ENCODE measurements at places on chromosomes 11 and 22.
A peak's percentile ranks its signal among the peaks of the same experiment; 100 is the strongest.

- no peak for DNase-seq
These were observed 598.6 kb downstream of the BUD13 start for GRCh38 chr11:116173941-116174911.

DNA sequence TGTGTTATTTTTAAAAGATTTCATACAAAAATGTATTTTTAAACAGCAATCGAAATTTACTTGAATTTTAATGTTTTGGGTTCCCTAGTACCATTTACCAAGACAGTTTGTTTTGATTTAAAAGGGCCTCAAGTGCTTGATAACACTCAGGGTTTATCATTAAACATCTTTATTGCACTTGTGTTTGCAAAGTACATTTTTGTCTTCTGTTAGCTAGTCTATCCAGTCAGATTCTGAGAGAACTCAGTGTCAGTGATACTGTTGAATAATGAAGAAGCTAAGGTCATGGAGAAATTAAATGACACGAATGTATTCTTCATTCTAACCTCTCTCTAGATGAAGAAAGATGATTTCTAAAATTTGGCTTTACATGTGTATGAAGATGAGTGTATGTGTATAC lies 12.7 kb upstream of the SESN3 start:
- DNase-seq: no peak

- DNase-seq: peak; percentile 20
These were observed 174.5 kb upstream of the NTM start for GRCh38 chr11:131195661-131196517.

- peak; percentile 17 for DNase-seq
These were observed 909 bp upstream of the ZNRD2 start for GRCh38 chr11:65569164-65569972.

- DNase-seq: peak; percentile 13
These were observed 232.6 kb downstream of the CASP12 start for GRCh38 chr11:104665641-104666040.

GRCh38 chr22:28999510-28999909 lies 62.1 kb downstream of the C22orf31 start:
- DNase-seq: no peak

GRCh38 chr11:134373591-134374052 lies 38.4 kb downstream of the B3GAT1 start:
- no peak for DNase-seq

- DNase-seq: peak; percentile 85
These were observed 4.8 kb downstream of the SDF2L1 start for GRCh38 chr22:21646608-21647590.

GRCh38 chr11:94150704-94151685 lies 22.4 kb downstream of the PANX1 start:
- DNase-seq: peak; percentile 33

DNA sequence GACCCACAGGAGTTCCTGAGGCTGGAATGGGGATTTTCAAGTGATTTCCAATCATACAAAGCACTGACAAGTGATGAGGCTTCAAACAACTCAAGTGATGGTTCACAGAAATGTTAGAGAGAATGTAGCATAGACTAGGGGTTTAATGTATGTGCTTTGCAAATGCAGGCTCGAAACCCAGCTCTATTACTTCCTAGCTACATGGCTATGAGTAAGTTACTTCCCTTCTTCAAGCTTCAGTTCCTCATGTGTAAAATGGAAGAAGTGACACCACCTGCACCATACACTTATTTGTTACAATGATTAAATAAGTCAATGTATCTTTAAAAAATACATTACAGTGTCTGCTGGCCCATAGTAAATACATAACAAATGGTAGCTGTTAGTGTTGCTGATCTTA lies 139.8 kb downstream of the CCDC81 start:
- DNase-seq: no peak

- no peak for DNase-seq
These were observed 123.9 kb downstream of the VPREB1 start for GRCh38 chr22:22368516-22368915.

- DNase-seq: no peak
These were observed 92.8 kb downstream of the TEAD1 start for GRCh38 chr11:12767027-12767426.

- DNase-seq: no peak
These were observed 5.3 kb upstream of the GNAZ start for GRCh38 chr22:23065069-23065451.

DNA sequence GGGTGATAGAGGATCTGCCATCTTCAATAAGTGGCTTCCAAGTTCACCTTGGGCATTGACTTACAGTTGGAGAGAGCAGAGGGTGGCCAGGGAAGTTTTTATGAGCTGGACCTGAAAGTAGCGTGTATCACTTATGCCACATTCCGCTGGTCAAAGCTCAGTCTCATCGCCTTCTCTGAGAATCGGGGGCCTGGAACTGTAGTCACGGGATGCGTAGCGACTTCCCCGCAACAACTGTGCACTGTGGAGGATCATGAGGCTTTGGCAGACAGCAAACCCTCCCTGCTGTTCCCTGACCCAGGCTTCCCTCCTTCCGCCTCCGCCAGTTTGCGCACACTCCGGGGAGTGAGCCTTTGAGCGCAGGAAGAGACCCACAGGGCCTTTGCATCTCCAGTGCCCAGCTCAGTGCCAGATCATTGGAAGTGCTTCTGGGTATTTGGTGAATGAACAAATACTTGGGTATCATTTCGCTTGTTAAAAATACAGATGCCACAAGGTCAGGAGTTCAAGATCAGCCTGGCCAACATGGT lies 95.5 kb downstream of the CEP164 start:
- DNase-seq: no peak

DNA sequence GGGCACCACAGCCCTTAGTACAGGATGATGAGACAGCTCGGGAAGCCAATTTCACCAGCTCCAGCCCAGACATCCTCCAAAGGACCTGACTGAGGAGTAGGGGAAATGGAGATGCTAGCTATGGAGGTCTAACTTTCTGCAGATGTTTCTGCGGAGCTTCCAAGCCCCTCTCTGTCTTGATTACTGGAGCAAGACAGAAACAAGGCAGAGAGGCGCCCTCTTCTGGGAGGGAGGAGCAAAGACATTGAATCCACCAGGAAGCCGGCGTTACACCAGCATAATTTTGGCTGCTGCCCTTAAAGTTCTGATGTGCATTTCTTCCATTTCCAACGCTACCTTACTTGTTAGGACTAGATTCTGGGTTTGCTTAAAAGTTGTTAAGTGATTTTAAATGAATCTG lies 107.3 kb upstream of the HSD17B12 start:
- DNase-seq: peak; percentile 64

GRCh38 chr22:20951151-20951931 lies 15.7 kb upstream of the AIFM3 start:
- DNase-seq: no peak

DNA sequence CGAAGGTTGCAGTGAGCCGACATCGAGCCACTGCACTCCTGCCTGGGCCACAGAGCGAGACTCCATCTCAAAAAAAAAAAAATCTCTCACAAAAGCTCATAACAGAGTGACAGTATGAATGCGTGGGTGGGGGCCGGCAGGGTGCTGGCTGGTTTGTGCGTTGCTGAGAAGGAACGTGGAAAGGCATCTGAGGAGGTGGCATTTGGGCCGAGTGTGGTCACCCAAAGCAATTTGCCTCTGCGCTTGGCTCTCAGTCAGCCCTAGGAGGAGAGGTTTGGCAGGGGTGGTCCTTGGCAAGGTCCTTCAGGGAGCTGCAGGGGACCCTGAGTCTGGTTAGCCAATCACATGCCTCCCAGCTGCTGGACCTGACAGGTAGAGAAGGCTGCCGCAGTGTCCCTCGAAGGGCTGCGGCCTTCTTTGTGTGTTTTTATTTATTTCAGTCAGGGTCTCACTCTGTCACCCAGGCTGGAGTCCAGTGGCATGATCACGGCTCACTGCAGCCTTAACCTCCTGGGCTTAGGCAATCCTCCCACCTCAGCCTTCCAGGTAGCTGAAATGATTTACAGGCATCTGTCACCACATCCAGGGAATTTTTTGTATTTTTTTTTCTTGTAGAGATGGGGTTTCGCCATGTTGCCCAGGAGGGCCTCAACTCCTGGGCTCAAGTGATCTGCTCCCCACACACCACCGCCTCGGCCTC lies 23.5 kb upstream of the OSBPL5 start:
- no peak for DNase-seq

DNA sequence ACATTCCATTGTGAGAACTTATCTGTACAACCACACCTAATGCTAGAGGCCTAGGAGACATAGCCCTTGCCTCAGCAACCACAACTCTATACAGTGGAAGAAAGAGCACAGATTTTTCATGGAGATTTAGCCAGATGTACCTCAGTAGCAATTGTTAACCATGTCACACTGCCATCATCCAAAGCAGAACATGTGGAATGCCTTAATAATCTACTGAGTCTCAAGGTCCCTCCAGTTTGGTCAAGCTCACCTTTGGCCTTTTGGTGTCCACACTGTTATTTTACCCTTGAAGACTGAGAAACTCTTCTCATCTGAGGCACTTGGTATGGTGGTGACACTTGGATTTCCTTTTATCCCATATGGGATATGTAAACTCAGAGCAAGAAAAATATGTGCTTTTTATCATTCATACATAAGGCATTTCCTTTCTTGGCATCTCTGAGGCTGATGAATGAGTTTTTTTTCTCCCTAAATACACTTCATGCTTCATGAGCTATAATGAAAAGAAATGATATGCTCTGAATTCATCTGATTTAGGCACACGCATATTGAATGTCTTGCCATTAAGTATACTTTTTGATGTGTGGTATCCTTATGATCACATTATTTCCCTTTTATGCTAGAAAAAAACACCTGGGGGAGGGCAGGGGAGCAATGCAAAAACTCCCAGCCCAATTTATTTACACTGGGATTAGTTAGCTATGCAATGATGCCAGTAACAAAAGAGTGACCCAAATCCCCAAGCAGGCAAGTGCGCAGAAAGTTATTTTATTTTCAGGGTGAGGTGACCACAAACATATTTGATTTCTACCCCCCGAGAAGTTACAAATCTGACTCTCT lies 63.3 kb upstream of the ME3 start:
- peak; percentile 79 for DNase-seq

DNA sequence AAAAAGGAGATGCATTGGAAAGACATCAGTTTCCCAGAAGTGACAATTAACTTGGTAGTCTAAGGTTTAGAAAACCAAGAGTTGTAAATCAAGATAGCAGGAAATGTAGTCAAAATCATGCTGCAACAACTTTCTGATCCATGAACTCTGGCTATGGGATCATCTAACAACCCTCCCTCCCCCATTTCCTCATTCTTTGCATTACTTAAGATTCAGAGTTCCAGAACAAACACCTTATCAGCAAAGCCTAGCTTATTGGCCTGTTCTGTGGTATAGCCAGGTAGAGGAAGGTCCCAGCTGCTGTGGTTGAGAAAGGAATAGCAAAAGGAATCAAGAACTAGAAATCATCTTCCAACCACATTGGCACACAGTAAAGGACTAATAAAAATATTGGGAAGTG lies 651.1 kb downstream of the METTL15 start:
- DNase-seq: no peak

GRCh38 chr11:3843326-3843725 lies 2.6 kb upstream of the RHOG start:
- DNase-seq: peak; percentile 22

GRCh38 chr22:25105817-25106650 lies 93.6 kb upstream of the CRYBB3 start:
- no peak for DNase-seq

DNA sequence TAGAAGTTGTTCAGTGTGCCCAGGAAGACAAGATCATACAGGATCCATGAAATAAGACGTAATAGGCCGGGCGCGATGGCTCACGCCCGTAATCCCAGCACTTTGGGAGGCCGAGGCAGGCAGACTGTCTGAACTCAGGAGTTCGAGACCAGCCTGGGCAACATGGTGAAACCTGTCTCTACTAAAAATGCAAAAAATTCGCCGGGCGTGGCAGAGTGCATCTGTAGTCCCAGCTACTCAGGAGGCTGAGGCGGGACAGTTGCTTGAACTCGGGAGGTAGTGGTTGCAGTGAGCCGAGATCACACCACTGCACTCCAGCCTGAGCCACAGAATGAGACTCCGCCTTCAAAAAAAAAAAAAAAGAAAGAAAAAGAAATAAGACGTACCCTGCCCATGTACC lies 56.7 kb downstream of the APOL3 start:
- no peak for DNase-seq

- DNase-seq: no peak
These were observed 21.2 kb upstream of the OR10W1 start for GRCh38 chr11:58289266-58289665.

- no peak for DNase-seq
These were observed 19.1 kb downstream of the RIC3 start for GRCh38 chr11:8149726-8150125.

DNA sequence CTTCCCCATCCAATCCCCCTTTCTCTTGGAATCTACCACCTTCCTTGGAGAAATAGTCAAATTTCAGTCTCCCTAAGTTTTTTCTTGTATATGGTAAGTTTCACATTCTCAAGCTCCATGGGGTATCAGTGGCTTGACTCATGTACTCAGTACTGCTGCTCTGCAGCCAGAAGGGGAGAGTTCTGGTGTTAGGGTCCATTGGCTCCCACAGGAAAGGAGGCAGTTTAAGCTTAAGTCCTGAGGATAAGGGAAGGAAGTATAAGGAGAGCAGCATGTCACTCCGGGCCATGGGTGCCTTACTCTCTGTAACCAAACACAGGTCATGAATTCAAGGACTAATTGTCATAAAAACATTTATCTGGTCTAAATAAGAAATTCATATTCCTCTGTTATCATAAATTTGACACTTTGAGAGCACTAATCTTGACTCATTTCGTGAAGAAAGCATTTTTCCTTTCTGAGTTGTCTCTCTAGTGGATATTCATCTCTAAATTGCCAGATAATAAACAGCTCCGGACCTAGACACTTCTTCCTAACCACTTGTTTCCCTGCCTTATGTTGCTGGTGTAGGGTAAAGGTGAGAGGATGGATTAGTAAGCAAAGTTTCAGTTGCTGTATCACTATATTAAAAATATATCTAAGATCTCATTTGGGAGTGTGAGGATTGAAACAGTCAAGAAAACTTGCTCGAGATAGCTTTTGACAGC lies 20.1 kb upstream of the SORL1 start:
- DNase-seq: no peak

DNA sequence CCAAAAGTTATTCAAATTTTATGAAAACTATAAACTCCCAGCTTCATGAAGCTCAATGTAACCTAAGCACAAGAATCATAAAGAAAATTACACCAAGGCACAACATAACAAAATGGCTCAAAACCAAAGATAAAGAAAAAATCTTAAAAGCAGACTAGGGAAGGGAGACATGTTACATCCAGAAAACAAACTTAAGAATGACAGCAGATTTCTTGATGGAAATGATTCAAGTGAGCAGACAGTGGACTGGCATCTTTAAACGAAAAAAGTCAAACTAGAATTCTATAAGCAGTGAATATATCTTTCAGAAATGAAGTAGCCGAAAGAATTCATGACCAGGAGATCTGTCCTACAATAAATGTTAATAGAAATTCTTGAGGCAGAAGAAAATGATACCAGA lies 75.6 kb downstream of the SHANK2 start:
- no peak for DNase-seq

- DNase-seq: no peak
These were observed 53.5 kb downstream of the CYTH4 start for GRCh38 chr22:37335806-37336199.

DNA sequence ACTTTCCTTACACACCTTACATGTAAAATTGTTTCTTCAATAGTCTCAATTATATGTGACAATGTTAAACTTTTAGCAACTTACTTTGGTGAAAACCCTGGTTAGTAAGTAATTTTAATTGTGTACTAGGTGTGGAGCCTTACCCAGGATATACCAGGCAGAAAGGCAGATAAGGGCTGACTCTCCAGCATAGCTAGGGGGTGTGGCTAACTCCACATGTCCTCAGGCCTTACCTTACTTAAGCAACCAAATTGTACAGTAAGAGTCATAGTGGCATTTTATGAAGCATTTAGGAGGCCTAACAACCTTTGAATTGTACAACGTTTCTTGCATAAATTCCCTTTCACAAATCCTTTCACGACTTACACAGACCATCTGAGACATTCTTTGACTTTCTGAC lies 118.2 kb upstream of the OR9Q1 start:
- no peak for DNase-seq

Measured in GM23248 (cell line).